ENCODE measurements at places on chromosomes 3 and 15.
A peak's percentile ranks its signal among the peaks of the same experiment; 100 is the strongest.

GRCh38 chr3:55160241-55160983 lies 232.6 kb upstream of the LRTM1 start:
- no peak for DNase-seq

GRCh38 chr3:57805266-57805665 lies 49.2 kb downstream of the SLMAP start:
- no peak for DNase-seq

DNA sequence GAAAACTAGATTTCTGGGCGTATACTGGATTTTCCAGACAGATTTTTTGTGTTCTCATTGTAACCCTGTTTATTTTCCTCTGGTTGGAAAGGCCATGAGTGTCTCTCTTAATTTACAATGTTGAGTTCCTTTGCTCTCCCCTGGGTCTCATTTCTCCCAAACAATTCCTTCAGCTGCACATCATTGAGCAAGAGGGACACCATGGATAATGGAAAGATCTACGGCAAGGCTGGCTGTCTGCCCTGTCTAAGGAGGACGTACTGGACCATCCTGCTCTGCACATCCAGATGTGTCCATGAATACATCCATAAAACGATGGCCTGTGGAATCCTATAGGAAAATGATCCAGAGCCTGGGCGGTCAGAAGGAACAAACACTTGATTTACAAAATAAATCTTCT lies 258.1 kb upstream of the MCTP2 start:
- DNase-seq = no peak

- DNase-seq = no peak
Observed at GRCh38 chr15:64222573-64223366, 59.9 kb upstream of the PPIB start.

DNA sequence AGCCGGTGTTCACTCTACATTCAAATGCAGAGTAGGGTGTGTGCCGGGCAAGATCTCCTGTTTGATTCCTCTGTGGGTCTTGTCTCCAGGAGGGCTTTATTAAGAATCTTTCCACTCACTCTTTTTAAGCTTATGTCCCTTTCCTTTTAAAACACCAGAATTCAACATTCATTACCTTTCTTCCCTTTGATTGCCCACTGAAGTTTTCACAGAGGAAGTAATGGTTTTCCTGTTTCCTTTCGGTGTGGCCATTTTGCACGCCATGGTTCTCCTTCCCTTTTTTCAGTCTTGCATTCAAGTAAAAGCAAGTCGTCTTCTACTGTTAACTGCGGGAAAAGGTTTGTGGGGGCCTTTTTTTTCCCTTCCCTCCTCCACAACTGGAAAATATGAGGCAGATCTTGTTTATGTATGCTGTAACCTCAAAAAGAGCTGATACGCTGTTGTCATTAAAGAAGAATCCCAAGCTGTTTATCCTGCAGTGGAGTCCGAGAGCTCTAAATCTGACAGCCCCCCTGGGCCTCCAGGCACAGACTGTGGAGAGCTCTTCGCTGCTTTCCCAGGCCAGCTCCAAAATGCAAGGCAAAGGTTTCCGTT lies 40.5 kb downstream of the FILIP1L start:
- peak; percentile 58 for DNase-seq

DNA sequence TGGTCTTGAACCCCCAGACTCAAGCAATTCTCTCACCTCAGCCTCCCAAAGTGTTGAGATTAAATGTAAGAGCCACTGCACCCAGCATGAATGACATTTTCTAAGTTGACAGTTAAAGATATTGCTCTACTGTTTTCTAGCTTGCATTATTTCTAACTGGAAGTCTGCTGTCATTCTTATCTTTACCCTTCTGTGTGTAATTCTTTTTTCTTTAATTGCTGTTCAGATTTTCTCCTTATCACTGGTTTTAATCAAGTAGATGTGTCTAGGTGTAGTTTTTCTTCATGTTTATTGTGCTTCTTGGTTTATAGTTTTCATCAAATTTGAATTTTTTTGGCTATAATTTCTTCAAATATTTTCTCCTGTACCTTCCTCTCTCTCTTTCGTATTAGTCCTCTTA lies 4.9 kb downstream of the PARP15 start:
- no peak for DNase-seq

DNA sequence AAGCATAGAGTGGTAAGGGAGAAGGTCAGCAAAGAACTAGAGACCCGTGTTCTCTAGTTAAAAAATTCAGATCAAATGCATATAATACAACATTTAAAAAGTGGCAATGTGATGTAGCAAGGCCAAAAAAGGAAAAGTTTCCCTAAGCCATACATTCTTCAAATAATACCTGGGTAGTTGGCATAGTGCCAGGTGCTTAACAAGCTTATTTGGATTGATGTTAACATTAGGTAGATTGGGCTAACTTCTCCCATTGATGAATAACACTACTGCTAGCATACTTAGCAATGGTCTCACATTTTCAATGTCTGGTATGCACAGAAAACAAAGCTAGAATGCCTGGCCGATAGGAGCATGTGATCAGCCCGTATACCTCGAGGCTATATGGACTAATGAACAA lies 283.6 kb upstream of the RARB start:
- no peak for DNase-seq

GRCh38 chr3:148006508-148006907 lies 597.3 kb downstream of the ZIC1 start:
- peak; percentile 26 for DNase-seq

DNA sequence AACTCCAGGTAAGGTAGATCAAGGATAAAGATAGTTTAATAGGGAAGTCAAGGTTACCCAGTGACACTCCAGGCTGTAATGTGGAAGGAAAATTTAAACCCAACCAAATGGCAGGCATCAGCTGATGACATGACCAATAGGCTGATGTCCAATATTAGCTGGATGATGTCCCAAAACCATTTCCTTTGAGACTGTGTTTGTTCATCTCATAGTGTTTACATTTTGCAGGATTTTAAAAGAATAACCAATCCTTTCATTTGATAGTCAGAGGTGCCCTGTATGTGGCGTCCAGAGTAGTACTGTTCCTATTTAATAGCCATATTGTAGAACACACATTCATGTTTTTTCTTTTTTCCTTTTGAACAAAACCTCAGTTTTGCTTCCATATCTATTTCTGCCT lies 23.3 kb upstream of the TMEM158 start:
- DNase-seq = no peak

DNA sequence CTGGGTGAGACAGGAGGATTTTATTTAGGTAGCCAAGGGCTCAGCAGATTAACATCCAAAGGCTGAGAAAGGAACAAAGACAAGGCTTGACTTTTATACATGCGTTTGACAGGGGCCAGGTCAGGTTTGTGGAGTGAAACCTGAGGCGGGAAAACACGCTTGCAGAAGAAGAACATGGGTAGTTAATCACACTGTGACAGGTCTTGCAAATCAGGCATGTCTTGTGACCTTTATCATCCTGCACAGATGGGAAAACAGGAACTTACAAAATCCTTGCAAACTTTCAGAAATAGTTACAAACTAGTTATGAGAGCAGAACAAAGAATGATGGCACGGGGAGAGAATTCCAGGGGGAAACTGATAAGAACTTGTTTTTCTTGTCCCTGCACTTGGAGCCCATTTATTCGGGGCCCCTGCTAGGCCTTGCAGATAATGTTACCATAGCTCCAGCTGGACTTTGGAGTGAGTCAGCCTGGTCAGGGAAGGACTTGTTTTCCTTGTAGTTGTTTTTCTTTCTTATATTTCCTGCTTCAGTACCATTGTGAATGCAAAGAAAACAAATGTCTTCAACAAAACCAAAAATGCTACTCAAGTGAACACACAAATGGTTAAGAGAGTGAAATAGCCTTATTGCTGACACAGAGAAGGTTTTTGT lies 965.9 kb upstream of the ROBO1 start:
- DNase-seq = no peak

GRCh38 chr3:22621205-22621809 lies 581.8 kb upstream of the UBE2E2 start:
- no peak for DNase-seq

DNA sequence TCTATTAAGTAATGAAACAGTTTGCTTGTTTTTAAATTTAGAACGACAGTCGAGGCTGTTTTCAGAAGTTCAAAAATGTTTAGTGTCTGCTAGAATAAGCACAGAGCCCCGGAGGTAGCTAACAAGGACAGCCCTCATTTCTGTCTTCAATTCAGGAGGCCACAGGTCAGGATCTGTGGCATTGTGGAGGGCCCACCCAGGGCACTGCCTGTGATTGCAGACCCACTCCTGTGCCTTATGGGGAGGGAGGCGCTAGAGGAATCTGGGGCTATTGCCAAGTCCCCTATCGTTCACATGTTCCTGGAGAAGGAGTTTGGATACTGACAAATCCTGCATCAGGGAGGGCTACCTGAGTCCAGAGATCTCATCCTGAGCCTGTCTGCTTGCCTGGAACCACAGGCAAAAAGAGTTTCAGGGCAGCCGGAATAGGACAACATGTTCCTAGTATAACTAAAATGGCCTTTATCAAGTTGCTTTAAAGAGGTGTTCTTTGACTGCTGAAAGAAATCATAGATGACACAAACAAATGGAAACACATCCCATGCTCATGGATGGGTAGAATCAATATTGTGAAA lies 141.5 kb upstream of the ROPN1 start:
- DNase-seq = no peak

- peak; percentile 56 for DNase-seq
Observed at GRCh38 chr3:16329826-16330129, 64.8 kb downstream of the OXNAD1 start.

GRCh38 chr3:48562367-48563095 lies 1.1 kb downstream of the UCN2 start:
- DNase-seq = no peak

DNA sequence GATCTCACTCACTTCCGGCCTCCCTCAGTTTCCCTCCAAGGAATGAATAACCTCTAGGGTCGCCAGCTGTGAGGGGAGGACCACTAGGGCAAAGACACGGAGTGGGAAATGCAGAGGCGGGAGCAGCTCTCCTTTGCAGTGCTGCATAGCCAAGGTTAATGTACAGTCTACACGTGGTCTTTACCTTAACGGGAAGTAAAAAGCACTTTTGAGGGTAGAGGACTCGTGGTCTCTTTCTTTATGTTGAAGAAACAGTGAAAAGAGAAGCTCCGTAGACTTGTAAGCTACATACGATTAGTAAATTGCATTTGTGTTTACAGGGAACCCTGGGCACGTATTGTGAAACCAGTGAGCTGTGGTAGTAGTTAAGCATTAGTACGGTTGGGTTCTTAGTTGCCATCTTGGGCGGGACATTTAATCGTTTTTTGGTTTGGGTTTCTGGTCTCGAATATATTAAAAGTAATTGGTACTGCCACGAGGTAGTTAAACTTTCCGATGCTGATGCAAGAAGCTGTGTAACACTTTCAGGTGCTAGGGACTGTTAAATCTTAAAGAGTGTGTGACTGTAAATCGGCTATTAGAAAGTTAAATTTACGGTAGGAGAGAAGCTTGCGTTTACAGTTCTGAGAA lies 828 bp downstream of the U2SURP start:
- DNase-seq = peak; percentile 21

GRCh38 chr3:35064761-35065160 lies 574.6 kb upstream of the ARPP21 start:
- peak; percentile 14 for DNase-seq

GRCh38 chr15:76199106-76200082 lies 111.9 kb downstream of the ETFA start:
- no peak for DNase-seq

- peak; percentile 90 for DNase-seq
Observed at GRCh38 chr3:122890077-122890719, 95.3 kb downstream of the SLC49A4 start.

DNA sequence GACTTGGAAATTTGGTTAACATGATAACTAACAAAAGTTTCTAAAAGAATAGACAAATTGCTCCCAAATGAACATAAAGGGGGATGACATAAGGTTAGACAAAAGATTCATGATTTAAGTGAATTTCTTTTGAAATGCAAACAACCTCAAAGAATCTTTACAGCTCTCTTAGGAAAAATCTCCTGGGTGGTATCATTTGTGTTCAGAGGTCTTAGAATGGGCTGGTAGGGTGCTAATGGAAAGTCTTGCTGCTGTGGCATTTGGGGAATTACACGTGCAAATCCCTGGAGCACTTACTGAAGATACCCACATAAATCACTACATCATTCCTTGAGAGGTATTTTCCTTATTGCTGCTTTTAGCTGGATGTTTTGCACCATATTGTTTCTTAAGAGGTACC lies 14.4 kb upstream of the ROBO2 start:
- peak; percentile 21 for DNase-seq

- DNase-seq = no peak
Observed at GRCh38 chr15:84099181-84099580, 136.4 kb upstream of the GOLGA6L4 start.

DNA sequence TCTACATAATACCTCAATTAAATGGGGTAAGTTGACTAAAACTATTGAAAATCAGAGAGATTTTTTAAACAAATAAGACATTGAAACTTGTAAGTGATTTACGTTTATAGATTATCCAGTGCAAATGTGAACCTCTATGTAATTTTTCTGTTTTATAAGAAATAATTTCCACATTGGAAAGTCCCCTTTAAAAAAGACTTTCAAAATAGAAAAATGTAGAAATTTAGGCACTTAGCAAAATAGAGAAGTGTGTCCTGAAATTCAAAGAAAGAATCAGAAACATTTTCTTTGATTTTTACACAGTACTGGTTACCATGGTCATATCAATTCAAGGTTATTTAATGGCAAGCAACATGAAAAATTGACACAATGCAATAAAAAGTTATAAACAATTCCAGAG lies 290.9 kb upstream of the GPR149 start:
- DNase-seq = no peak

DNA sequence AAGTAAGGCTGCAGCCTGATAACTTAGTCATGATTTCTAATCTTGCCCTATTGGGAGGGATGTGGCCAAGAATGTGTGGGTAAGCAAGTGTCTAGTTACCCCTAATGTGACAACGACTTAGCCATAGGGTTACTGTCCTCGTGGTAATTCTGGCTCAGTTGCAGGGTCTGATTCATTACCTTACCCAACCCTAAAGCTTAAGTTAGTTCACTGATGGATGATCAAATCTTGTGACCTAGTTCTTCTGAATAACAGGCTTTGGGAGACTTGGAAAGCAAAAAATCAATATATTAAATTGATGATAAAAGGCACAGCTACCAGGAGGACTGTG lies 1.6 kb upstream of the INTS14 start:
- DNase-seq = no peak

DNA sequence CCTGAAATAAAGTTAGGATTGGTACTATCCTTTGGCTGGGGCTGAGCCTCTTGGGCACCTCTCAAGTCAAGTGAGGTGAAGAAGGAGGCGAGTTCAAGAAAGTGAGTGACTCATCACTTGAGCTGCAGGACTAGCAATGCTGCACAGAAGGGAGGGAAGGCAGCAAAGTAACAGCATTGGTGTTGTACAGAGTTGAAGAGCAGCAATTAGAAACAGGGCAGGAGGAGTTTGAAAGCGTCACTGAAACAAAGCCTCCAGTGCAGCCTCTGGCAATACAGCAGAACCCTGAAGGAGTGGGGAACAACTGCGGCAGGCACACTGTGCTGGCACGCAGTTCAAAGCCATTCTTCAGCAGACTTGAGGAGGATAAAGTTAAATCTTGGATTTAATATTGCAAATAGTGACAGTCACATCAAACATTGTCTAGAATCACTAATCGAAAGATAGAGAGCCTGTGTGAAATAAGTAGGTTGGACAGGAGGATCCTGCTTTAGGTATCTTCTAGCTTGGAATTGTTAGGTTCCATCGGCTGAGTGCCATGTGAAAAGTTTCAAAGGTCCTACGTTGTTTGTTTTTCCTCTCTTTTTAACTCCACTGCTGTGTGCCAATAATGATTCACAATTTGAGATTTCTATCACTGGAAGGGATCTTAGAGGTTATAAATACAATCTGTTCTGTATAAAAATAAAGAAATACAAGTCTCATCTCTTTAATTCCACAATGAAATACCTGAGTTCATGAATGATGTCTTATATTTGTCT lies 479.8 kb downstream of the NAALADL2 start:
- peak; percentile 41 for DNase-seq
